ENCODE measurements at places on chromosomes 2 and 18. TPM values are rescaled to one million over a fixed set of nuclear protein-coding genes. Genes with fewer than 3 reads are reported as not detected.
A peak's percentile ranks its signal among the peaks of the same experiment; 100 is the strongest.

ITPRIPL1 gene
- not detected for total RNA-seq

SALL3 gene
- not detected for total RNA-seq

- no peak overlapping the region for H3K27ac ChIP-seq
- no peaks in the 10 kb centered on the region for H3K4me1 ChIP-seq
- no peak for DNase-seq
- no peaks in the 10 kb centered on the region for H3K36me3 ChIP-seq
Measured at GRCh38 chr18:31065036-31065773, 22.7 kb upstream of the DSC3 start.

DNA sequence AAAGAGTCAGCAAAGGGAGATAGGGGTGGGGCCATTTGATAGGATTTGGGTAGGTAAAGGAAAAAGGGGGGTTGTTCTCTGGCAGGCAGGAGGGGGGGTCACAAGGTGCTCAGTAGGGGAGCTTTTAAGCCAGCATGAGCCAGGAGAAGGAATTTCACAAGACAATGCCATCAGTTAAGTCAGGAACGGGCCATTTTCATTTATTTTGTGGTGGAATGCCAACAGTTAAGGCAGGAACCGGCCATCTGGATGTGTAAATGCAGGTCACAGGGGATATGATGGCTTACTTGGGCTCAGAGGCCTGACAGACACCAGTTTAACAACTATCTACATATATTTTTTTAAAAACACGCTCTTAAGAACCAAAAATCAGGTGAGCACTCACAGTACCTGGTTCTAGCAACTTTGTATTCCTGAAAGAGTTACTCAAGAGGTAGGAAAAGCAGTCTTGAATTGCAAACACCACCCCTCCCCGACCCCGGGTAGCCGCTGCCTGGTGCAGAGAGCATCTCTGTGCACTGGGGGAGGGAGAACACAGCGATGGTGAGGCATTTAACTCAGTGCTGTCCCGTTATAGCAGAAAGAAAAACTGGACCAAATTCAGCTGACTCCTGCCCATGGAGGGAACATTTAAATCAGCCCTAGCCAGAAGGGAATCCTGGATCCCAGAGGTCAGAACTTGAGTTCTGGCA, 414.5 kb upstream of the KLHL29 start:
- H3K4me3 ChIP-seq = no peak overlapping the region
- H3K36me3 ChIP-seq = no peaks in the 10 kb centered on the region
- H3K4me1 ChIP-seq = no peaks in the 10 kb centered on the region
- no peak for DNase-seq
- no peak overlapping the region for H3K27ac ChIP-seq

DNA sequence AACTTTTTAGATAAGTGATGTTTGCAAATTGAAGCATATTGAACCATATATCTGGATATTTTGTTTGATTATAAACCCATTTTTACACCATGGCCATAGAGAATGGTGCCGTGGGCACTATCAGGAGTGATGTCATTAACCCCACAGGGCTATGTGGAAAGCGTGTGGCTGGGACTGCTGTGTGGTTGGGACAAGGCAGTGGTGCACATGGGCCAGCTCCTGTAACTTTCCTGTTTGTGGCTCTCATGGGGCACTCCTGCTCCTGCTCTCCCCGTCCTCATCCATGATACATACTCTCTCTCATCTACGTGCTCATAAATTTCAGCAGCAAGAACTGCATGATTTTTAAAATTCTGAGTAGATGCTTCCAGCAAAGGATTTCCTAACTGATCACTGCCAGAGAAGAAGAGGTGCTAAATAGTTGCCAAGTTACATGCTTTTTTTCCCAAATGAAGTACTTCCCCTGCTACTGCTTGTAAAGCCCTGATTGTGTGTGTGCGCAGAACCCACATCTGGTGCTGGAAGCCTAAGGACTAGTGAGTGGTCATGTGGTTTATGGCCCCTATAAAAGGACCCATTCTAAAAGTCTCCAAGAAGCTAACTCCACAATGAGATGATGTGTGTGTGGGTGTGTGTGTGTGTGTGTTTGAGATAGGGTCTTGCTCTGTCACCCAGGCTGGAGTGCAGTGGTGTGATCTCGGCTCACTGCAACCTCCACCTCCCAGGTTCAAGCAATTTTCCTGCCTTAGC, 240.8 kb downstream of the NEDD4L start:
- peak overlapping the region; percentile 57 for H3K27ac ChIP-seq
- no peak for DNase-seq
- H3K4me1 ChIP-seq = peaks cover 59% of the 10 kb centered on the region
- no peaks in the 10 kb centered on the region for H3K27me3 ChIP-seq
- no peak overlapping the region for H3K4me3 ChIP-seq

DNA sequence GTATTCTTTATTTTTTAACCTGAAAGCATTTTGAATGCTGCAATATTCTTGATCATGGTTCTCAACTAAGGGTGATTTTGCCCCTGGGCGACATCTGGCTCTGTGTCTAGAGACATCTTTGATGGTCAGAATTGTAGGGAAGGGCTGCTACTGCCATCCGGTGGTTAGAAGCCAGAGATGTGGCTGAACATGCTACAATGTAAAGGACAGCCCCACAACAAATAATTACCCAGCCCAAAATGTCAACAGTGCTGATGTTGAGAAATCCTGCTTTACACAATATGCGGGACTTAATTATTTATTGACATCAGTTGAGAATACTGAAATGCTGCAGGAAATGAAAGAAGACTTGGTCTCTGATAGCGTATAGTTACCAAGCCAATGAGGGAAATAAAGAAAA, 37.5 kb upstream of the SERPINB2 start:
- peak; percentile 78 for DNase-seq
- H3K36me3 ChIP-seq = no peaks in the 10 kb centered on the region
- no peak overlapping the region for H3K27ac ChIP-seq
- H3K27me3 ChIP-seq = no peaks in the 10 kb centered on the region
- H3K4me3 ChIP-seq = no peak overlapping the region

DNA sequence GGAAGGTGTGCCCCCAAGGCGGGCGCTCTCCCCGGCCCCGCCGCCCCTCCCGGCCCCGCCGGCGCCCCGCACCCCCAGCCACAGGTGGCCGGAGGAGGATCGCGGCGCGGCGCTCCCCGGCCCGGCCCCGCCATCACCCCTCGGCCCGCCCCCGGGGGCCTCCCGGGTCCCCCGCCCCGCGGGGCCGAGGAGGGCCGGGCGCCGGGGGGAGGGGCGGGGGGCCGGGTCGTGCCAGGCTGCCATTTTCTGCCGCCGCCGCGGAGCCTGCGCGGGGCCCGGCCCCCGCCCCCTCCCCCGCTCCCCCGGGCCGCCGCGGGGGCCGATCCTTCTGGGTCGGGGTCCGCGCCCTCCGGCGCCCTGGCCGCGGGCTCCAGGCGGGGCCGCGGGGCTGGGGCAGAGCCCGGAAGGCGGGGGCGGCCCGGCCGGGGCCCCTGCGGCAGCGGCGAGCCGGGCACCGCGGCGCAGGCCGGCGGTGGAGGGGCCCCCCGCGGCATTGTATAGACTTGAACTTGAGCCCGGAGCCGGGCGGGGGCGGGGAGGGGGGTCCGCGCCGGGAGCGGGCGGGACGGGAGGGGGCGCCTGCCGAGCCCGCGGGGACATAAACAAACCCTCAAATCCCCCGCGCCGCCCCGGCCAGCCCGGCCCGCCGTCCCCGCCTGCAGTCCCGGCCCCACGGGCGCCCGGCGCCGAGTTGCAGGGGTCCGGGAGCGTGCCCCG, 556 bp downstream of the DNMT3A start:
- no peak for DNase-seq
- no peak overlapping the region for H3K4me3 ChIP-seq

DNA sequence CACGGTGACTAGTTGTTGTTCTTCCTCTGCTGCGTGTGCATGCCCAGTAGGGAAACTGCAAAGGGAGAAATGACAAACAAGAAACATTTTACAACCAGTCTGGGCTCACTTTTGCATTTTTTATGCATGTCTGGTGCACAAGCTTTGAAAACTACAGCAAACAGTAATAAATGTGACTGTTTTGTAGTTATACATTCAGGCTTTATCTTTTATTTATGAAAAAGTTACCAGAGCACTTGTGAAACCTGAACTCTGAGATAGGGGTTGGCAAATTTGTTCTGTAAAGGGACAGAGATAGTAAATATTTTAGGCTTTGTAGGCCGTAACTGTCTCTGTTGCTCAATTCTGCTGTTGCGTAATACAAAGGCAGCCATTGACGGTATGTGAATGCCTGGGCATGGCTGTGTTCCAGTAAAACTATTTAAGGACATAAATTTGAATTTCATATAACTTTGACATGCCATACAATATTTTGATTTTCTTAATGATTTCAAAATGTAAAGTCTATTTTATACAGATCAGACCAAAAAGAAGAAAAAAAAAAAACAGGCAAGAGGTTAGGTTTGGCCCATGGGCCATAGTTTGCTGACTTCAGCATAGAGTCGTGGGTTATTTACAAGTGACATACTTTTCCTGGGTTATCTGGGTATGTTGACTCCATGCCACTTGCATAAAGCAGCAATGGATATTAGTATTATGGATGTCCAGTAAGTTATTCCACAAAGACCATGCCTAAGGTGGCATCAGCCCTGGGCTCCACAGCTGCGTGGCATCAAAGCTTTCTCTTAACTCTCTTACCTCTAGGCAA, 53.6 kb upstream of the EML6 start:
- no peaks in the 10 kb centered on the region for H3K27me3 ChIP-seq
- DNase-seq = peak; percentile 25
- peaks cover 11% of the 10 kb centered on the region for H3K36me3 ChIP-seq
- H3K4me1 ChIP-seq = peaks cover 31% of the 10 kb centered on the region
- no peak overlapping the region for H3K27ac ChIP-seq
- H3K4me3 ChIP-seq = no peak overlapping the region

GRCh38 chr18:41543815-41544214, 411.2 kb upstream of the PIK3C3 start:
- H3K27me3 ChIP-seq = no peaks in the 10 kb centered on the region
- H3K27ac ChIP-seq = no peak overlapping the region
- DNase-seq = no peak

- H3K27me3 ChIP-seq = no peaks in the 10 kb centered on the region
- H3K36me3 ChIP-seq = peaks cover 8% of the 10 kb centered on the region
- H3K4me1 ChIP-seq = peaks cover 9% of the 10 kb centered on the region
- DNase-seq = no peak
Measured at GRCh38 chr2:45588158-45588829, 22.8 kb downstream of the SRBD1 start.

- H3K27ac ChIP-seq = no peak overlapping the region
Measured at GRCh38 chr2:100274076-100274475, 48.2 kb downstream of the LONRF2 start.
